Ovary (tissue), 10 donors: ENCODE measurements at places on chromosomes 5 and 9. TPM values are rescaled to one million over a fixed set of nuclear protein-coding genes. Genes with fewer than 3 reads are reported as not detected.

DNA sequence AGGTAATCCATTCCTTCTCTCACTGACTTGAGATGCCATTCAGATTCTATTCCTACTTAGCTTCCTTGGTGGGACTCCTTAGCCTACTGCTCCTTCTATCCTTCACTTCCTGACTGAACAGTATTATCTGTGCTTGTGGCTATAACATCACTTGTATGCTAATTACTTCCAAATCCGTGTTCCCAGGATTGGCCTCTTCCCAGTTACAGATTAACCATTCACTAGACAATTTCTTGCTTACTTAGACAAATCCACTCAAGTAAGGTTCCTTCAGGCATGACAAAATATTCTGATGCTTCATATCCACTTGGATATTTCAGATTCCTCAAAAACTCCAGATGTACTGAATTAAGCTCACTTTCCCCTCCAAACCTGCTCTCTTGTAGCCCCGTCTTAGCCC lies 18.3 kb downstream of the LIFR start:
- DNase-seq: no peak
- H3K36me3 ChIP-seq: no peaks in the 10 kb centered on the region
- peaks cover 6% of the 10 kb centered on the region for H3K4me1 ChIP-seq
- H3K27ac ChIP-seq: no peak overlapping the region
- H3K4me3 ChIP-seq: no peak overlapping the region

GRCh38 chr5:149778303-149779123 lies 48.4 kb downstream of the PPARGC1B start:
- no peak overlapping the region for H3K4me3 ChIP-seq
- H3K27me3 ChIP-seq: no peaks in the 10 kb centered on the region
- peaks cover 13% of the 10 kb centered on the region for H3K4me1 ChIP-seq
- no peak for DNase-seq
- no peak overlapping the region for H3K27ac ChIP-seq

DNA sequence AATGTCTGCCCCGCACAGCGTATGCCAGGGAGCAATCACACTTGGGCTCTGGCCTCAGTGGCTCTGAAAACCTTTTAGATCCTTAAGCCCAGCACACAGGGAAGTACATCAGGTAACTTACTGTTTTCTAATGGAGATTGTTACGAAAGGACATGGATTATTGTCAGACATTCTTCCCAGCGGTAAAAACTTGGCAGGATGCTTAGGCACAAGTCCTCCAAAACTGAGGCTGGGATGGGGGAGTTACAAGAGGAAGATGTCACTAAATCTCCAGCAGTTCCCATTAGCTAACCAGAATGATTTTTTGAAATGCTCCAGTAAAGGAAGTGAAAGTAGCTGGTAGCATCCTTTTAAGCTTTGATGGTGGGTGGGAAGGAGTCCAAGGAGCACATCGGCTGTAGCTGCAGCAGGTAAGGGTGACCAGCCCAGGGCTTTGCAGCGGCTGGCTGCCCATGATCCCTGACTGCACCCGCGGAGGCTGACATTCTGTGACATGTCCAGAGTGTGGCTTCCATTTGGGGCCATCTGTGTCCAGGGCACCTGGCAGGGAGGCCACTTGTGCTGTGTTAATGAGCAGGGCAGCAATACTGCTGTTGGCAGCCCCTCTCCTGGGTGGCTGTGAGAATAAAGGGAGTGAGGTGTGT lies 165.8 kb downstream of the GADD45G start:
- no peaks in the 10 kb centered on the region for H3K27me3 ChIP-seq
- H3K27ac ChIP-seq: no peak overlapping the region
- H3K36me3 ChIP-seq: no peaks in the 10 kb centered on the region
- no peak for DNase-seq

DNA sequence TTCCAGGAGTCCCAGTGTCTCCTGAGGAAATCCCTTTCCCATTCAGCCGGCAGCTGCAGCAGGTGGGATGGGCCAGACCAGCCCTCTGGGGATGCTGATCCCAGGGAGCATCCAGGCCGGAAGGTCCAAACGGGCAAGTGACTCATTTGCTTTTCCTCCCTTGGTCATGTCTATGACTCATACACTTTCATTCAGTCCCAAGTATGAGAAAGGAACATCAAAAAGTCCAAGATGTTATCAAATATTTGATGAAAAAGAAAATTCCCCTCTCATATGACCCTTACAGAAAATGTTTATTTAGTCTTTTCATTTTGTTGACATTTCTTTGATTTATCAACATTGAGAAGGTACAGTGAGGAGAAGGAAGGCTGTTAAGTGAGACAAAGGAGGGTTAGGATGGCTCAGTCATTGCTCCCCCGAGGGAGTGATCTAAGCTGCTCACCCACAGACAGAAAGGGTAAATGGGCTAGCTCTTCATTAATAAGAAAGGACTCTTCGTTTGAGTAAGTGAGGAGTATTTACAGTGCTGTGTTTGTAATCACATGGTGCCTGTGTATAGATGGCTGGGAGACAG lies 117.6 kb upstream of the ANKRD55 start:
- H3K4me1 ChIP-seq: peaks cover 9% of the 10 kb centered on the region
- no peak overlapping the region for H3K4me3 ChIP-seq
- peak; percentile 63 for DNase-seq

DNA sequence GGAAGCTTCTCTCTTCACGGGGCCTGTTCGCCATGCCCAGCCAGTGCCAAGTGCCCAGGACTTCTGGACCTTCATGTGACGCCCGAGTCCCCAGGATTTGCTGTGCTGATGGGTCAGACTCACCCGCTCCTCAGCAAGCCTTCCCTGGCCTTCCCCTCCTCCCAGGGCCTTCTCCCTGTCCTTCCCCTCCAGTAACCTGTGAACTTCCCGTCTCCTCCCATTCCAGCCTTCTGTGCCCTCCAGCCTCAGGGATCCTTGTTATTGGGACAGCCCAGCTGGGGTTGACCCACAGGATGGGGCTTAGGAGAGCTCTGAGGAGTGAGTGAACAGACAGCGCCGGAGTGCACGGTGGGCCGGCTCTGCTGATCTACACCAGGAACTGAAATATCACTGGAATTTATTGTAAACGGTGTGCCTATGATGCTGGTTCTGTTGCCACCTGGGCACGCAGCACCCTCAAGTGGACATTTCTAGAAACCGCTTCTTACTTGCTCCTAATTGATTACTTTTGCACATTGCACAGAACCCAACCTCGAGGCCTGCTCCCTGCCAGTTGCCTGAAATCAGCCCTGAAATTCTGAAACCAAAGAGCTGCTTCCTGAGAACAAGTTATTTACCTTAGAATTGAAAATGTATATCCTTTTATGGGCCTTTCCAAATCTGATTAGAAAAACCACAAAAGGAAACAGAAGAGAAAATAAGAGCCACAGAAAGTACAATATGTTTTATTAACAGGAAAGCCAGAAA lies 1.5 kb downstream of the SPAAR start:
- no peak overlapping the region for H3K27ac ChIP-seq
- no peak for DNase-seq
- no peaks in the 10 kb centered on the region for H3K27me3 ChIP-seq
- no peak overlapping the region for H3K4me3 ChIP-seq
- no peaks in the 10 kb centered on the region for H3K36me3 ChIP-seq

GRCh38 chr9:37583522-37584121 lies 7.4 kb upstream of the FBXO10 start:
- H3K27me3 ChIP-seq: no peaks in the 10 kb centered on the region
- H3K4me3 ChIP-seq: no peak overlapping the region
- no peaks in the 10 kb centered on the region for H3K36me3 ChIP-seq
- H3K4me1 ChIP-seq: no peaks in the 10 kb centered on the region
- no peak for DNase-seq
- H3K27ac ChIP-seq: no peak overlapping the region

GRCh38 chr9:25513509-25514033 lies 164.7 kb downstream of the TUSC1 start:
- H3K4me1 ChIP-seq: no peaks in the 10 kb centered on the region
- no peaks in the 10 kb centered on the region for H3K36me3 ChIP-seq
- no peak overlapping the region for H3K27ac ChIP-seq

GRCh38 chr9:103364753-103365152 lies 369.6 kb downstream of the CYLC2 start:
- H3K27ac ChIP-seq: no peak overlapping the region
- no peaks in the 10 kb centered on the region for H3K27me3 ChIP-seq
- no peaks in the 10 kb centered on the region for H3K4me1 ChIP-seq
- no peak for DNase-seq
- H3K4me3 ChIP-seq: no peak overlapping the region
- no peaks in the 10 kb centered on the region for H3K36me3 ChIP-seq

DNA sequence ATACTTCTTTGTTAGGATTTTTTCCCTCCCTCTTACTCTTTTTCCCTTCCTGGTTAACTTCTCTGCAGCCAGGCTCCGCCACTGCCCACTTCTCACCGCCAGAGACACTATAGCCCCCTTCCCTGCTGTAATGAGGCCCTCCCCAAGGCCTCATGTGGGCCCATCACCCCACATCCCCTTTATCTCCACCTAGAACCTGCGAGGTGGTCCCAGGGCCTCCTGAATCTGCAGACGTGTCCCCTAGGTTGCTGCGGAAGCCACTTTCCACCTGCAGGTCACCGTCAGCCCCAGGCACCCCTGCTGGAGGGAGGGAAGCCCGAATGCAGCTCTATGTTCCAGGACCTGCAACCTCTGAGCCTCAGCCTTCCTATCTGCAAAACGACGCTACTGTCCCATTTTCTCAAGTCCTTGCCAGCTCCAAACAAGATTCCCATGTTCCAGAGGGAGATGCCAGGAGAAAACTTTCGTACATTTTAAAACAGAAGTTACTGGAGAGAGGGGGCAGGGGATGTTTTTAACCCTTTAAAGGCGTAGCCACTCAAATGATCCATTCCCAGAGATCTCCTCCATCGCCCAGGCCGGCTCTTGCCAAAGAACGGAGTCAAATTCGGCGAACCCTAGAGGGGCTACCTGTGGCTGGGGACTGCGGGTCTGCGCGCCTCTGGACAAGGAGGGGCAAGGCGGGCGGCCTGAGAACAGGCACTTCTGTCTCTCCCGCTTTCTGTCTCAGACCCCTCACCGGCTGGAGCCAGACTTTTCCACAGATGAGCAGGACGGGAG lies 929 bp downstream of the SH3PXD2B start:
- DNase-seq: peak; percentile 75
- H3K27ac ChIP-seq: peak overlapping the region; percentile 68
- peak overlapping the region; percentile 69 for H3K4me3 ChIP-seq

DNA sequence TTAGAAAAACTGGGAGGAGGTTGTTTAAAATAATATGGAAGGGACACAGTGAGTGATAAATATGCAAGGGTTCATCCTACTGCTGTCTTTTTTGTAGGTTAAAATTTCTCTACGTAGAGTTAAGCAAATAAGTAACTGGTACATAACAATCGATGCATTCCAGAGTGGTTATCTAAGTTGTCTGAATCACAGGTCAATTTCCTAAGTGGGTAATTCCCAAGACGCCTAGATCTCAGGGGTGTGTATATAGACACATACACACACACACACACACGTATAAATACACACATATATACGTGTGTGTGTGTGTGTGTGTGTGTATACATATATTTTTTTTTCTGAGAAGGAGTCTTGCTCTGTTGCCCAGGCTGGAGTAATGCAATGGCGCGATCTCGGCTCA lies 22.3 kb downstream of the CAAP1 start:
- H3K4me3 ChIP-seq: no peak overlapping the region
- no peaks in the 10 kb centered on the region for H3K27me3 ChIP-seq
- no peak overlapping the region for H3K27ac ChIP-seq
- no peaks in the 10 kb centered on the region for H3K4me1 ChIP-seq
- no peaks in the 10 kb centered on the region for H3K36me3 ChIP-seq

Gene PCDHGA1
- 1.0 TPM for total RNA-seq

Gene SLC36A3
- total RNA-seq: not detected

Gene NUTM2F
- not detected for total RNA-seq
